ENCODE measurements at places on chromosomes 16 and 17.

- no peak for DNase-seq
Measured at GRCh38 chr17:17718251-17718650, 37.0 kb downstream of the RAI1 start.

- no peak for DNase-seq
Measured at GRCh38 chr16:79400462-79401149, 199.9 kb downstream of the MAF start.

- no peak for DNase-seq
Measured at GRCh38 chr16:22674832-22675191, 139.2 kb upstream of the HS3ST2 start.

GRCh38 chr16:535446-536405 is 8.2 kb downstream of the CAPN15 start:
- DNase-seq, result no peak

- no peak for DNase-seq
Measured at GRCh38 chr17:45976755-45977505, 22.1 kb upstream of the STH start.

DNA sequence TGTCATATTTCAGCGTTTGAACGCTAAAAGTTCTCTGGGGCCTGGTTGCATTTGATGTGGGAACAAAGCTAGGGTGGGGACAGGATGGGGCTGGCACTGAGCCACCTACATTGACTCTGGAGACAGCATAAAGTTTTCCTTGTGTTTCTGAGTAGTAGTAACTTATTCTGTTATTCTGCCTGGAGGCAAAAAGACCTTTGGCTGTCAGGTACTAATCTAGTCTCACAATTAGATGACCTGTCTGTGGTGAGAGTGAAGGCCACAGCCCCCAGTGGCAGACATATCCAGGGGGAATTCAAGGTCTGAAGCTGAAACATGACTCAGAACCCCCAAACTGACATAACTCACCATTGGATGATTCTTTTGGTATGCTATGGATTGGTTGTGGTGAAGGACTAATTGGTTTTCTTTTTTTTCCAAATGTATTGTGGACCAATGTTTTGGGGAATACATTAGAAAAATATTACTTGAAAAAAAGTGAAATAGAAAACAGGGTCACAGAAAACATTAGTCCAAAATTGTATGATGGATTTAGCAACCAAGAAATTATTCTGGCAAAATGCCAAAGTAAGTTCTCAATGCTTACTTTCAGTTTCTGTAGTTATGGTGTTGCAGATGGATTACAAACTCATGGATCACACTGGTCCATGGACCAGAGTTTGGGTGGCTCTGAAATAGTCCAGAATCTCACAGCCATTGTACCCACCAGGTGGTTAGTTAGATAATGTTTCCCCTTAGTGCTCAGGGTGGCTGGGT is 10.5 kb upstream of the SALL1 start:
- no peak for DNase-seq

DNA sequence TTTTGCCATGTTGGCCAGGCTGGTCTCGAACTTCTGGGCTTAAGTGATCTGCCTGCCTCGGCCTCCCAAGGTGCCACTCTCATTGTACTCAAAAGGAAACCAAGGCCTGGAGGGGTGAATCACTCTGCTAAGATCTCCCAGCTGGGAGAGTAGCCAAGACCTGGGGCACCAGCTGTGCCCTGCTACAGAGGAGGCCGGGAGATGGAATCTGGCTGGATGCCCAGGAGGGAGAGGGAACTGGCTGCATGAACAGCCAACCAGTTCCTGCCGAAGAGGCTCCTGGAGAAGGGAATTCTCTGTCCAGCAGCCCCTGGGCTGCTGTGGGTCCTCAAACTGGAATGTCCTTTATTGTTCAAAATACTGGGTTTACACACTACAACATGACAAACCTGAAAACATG is 238.7 kb upstream of the CIBAR2 start:
- peak; percentile 79 for DNase-seq

DNA sequence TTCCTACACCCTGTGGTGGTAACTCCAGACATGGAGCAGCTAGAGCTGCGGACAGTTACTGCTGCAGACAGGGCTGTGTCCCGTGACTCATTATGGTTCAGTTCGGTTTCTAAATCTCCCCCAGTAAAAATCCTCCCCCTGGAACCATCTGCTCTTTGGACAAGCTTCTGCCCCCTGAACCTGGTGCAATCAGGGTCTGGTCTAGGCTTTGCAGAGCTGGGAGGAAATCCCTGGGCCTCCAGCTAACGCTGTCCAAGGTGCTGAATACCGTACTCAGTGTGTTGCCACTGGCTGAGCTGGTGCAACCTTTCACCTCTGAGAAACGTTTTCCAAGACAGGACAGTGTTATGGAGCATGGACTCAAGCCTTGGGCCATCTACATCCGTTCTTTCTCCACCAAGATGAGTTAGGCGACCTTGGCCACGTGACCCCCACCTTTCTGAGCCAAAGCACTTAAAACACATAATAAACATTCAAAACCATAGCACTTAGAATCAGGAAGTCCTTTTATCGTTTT is 142.0 kb downstream of the CPPED1 start:
- no peak for DNase-seq

- DNase-seq, result no peak
Measured at GRCh38 chr16:67886387-67886786, 1.7 kb downstream of the NRN1L start.

DNA sequence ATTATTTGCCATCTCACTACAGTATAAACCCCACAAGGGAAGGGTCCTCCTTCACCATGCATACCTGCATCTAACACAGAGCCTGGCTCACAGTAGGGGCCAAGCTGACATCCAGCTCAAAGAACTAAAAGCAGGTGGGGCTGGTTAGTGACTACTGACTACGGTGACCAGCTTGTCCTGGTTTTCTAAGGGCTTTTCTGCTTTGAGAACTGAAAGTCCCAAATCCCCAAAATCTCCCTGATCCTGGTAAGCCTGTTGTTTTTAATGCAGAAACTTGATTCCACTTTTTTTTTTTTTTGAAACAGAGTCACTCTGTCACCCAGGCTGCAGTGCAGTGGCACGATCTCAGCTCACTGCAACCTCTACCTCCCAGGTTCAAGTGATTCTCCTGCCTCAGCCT is 89.4 kb downstream of the NDE1 start:
- no peak for DNase-seq

DNA sequence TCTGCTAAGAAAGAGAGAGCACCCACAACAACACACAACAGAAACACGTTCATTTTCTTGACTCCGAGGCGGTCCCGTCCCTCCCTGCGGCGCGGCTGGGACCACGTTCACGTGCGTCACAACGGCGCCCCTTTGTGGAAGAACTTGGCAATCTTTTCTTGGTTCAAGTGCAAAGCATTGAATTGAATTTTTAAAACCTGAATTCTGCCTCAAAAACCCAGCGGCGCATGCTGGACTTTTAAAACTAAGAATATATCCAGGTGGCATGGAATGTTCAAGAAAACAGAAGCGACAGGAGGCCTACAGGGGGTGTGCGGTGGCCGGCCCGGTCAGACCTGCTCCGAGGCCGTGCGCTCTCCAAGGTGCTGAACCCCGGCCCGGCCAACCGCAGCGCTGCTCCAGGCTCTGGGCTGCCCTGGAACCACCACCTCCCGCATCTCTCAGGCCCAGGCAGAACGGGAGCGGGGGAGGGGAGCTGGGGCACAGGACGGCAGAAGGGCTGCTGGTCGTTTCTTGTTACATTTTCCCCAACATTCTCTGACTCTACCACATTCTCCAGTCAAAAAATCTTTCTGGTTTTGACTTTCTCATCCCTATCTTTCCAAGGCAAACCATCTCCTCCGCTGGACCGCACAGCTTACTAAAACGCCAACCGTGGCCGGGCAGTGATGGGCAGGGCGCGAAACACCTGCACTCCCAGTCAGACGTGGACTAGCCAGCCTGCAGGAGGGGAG is 3.4 kb upstream of the HEXD start:
- peak; percentile 58 for DNase-seq

DNA sequence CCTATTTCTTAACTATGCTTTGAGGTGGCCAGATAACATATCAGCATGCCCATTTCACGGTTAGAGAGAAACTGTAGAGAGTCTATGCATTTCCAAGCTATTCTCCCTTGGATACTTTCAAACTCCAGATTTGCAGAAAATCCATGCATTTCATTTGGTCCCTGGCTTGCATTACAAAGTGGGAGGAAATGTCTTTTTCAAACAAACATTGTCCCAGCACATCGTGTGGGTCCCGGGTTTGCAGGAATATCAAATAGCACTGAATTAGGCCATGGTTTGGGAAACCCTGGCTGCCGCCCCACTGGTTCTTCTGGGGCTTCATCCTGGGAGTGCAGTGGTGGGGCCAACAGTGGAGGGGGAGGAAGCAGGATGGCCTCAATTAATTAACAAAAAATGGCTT is 171.9 kb downstream of the IRX5 start:
- no peak for DNase-seq

DNA sequence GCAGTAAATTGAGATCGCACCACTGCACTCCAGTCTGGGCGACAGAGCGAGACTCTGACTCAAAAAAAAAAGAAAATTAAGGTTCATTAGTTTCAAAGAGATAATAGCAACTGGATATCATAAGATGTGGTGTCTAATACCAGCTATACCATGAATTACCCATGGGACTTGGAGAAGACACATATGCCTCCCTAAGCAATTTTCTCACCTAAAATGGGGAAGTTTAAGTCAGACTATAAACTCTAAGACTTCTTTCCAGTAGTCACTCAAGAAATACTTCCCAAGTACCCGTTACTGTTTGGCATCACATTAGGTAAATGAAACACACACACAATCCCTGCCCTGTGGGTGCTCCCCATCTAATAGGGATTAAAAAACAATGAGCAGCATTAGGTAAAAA is 22.6 kb downstream of the SMURF2 start:
- DNase-seq, result no peak

DNA sequence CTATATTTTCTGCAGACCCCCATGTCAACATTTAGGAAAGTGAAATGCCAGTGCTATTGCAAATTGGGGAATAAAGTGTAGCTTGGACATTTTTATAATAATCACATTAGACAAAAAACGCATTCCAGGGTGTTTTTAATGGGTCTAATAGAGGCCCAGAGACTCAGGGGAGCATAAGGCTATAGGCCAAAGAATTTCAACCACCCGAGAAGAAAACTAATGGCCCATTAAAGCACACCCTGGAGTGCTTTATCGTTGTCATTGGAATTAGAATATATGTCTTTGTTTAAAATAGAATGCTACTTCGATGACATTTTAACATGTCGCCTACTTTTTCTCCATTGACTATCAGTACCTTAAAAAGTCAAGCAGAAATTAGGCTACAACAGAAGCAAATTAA is 414.1 kb upstream of the CDH8 start:
- DNase-seq, result no peak

DNA sequence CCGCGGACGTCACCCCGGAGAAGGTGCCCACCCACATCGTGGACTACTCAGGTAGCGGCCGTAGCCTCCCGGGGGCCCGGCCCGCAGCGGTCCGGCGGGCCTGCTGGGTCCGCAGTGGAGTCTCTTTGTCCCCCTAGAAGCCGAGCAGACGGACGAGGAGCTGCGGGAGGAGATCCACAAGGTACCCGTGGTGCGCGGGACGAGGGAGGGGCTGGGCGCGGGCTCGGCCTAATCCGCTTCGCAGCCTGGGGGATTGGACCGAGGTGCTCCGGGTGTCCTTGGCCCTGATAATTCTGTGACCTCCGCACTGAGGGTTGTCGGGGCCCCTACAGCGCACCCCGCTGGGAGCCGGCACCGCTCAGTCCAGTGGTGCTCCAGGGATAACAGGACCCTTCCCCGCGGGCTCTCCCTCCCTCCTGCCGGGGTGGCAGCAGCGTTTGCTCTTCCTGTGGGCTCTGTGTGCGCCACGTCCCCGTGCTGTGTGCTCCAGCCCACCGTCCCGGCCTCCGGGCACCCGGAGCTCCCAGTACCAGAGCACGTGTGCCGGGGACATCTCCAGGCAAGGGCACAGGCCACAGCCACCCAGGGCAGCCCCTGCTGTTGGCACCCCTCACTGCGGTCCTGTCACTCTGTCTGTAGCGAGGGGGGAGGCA is 713 bp downstream of the RHOT2 start:
- no peak for DNase-seq

- DNase-seq, result no peak
Measured at GRCh38 chr17:67517325-67517724, 140.2 kb downstream of the PITPNC1 start.

DNA sequence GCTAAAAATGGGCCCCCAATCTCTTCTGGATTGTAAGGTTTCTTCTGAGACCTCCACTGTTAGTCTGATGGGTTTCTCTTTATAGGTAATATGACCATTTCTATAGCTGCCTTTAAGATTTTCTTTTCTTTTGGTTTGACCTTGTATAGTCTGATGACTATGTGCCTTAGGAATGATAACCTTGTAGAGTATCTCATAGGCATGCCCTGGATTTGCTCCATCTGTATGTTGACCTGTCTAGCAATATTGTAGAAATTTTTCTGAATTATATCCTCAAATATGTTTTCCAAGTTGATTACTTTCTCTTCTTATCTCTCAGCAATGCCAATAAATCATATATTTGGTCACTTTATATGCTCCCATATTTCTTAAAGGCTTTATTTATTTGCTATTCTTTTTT is 1403.8 kb upstream of the GOT2 start:
- no peak for DNase-seq

DNA sequence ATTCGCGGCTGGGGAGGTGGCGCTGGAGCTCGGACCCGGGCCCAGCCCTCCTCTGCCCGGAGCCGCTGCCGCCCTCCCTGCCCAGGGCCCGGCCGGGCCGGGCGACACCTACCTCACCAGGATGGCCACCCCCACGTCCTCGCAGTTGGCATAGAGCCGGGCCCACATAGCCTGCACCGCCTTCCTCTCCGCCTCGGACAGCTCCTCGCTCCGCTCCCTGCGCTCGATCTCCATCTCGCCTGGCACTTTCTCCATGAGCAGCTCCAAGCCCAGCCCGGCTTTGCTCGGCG is 276 bp downstream of the CYGB start:
- DNase-seq, result no peak

DNA sequence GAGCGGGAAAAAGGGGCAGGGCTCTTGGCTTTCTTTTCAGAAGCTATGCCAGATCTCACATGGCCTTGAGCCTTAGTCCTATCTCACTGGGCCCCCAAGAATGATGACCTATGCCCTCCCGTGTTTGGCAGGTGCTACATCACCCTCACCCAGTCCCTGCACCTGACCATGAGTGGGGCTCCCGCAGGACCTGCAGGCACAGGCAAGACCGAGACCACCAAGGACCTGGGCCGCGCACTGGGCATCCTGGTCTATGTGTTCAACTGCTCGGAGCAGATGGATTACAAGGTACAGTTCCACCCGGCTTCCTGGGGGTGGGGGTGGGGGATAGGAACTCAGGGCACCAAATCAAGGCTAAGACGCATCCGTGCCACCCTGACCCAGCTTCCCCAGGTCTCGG is 120.9 kb downstream of the DNAH9 start:
- DNase-seq, result no peak

DNA sequence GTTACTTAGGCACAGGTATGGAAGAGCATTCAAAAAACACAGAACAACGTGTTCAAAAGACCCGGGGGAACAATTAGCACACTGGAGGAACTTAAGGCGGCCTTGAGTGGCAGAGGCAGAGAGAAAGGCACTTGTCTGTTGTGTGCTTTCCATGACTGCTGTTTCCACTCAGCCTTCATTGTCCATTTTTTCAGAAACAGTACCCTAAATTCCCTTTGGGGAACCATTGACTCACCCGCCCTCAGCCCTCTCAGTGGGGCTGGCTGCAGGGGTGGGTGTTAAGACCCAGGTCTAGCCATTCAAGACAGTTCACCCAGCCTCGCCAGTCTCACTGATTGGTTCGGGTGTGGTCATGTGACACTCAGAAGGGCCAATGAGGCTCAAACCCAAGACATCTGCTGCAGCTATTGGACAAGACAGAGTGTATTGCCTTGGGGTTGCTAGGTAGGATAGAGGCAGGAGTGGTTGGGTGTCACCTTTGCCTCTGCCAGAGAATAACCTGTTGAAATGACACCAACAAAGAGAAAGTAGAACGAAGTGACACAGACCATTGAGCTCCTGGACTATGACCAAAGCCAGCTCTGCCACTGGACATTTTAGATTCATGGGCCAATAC is 19.6 kb upstream of the CEP20 start:
- DNase-seq, result no peak
